ENCODE measurements at places on chromosomes 4 and X.
A peak's percentile ranks its signal among the peaks of the same experiment; 100 is the strongest.

DNA sequence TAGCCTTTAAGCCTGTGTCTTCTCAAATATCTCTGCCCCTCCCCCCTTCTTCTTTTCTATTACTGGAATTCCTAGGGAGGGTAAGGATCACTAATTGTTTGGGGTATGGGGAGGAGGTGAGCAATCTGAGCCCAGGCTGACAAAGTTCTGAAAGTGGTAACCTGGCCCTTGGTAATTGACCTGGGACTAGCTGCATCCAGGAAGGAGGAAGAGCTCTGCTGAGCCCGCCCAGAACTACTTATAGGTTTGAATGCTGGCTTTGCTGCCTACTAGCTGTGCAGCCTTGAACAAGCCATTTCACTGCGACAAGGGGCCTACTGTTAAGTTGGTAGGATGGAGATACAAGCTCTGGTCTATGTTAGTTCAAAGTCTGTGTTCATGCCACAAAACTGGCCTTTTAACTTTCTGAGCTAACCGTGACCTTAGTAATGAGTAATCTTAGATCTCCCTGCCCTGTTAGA lies 37.8 kb downstream of the DGKK start:
- no peak for DNase-seq

DNA sequence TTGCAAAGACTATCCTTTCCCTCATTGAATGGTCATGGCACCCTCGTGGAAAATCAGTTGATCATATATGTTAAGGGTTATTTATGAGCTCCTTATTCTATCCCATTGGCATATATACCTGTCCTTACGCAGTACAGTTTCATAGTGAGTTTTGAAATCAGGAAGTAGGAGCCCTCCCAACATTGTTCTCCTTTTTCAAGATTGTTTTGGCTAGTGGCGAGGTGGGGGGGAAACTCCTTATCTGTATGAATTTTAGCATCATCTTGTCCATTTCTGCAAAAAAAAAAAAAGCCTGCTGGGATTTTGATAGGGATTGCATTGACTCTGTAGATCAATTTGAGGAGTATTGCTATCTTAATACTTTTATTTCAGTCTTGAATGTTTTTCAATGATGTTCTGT lies 2.5 kb upstream of the USP9X start:
- peak; percentile 30 for DNase-seq

DNA sequence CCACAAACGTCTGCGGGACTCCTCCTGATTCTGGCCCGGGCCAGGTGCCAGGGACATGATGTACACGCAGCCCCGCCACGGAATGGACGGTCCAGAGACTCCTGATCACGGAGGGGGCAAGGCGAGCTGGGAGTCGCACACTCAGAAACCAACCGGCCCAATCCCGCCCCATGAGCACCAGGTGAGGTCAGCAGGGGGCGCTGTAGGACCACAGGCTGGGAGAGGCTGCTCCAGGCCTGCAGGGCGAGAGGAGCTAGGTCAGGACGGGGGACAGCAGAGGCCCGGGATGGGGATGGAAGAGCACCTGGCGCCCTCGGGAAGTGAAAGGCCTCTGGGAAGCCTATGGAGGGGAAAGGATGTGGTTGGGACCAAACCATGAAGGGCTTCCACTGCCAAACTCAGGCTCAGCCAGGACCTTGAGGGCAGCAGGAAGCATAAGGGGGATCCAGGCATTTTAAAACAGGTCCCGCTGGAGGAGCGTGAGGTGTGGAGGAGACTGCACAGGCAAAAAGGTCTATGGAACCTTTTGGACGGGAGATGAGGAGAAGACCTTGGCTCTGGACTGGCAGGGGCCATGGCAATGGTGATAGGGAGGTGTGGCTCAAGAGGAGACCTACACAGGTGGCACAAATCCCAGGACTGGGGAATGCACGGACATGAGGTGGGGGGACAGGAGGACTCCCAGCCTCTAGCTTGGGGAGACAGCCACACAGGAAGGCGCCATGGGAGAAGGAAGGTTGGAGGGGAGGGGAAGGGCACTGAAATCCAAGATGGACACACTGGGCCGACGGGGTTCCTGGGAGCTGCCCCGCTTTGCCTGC lies 79.2 kb downstream of the MTMR1 start:
- peak; percentile 80 for DNase-seq

GRCh38 chr4:123346330-123346940 lies 50.2 kb upstream of the SPRY1 start:
- DNase-seq = no peak

DNA sequence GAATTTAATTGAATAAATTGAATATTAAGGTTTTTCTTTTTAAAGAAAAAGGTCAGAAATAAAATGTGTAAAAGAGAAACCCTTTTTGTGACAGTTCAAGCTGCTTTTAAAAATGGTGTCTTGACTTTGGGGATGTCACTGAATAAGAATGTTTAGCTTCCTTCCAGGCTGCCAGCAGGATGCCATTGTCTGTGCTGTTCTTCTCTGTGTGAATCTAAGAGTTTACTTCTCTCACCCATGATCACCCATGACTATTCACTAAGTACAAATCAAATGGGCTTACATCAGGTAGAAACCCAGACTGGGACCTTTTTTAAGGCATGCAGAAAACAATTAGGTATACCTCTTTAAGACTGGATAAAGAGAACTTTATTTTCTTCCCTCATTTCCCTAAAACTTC lies 115.3 kb downstream of the DACH2 start:
- no peak for DNase-seq

DNA sequence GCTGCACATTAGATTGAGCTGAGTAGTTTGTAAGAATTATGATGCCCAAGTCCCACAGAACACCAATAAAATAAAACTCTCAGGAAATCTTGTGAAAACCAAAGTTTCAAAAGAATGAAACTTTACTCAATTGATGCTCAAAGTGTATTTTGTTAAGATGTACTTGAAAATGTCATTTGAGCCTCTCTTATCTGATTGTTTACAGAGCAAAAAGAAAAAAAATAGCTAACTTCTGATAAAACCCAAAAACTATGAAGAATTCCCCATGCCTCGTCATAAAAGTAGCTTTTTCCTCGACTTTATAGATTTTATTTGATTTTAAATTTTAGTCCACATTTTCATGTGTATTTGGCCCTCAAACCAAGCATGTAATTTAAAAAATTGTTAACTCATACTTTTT lies 521.5 kb upstream of the FTHL17 start:
- no peak for DNase-seq

DNA sequence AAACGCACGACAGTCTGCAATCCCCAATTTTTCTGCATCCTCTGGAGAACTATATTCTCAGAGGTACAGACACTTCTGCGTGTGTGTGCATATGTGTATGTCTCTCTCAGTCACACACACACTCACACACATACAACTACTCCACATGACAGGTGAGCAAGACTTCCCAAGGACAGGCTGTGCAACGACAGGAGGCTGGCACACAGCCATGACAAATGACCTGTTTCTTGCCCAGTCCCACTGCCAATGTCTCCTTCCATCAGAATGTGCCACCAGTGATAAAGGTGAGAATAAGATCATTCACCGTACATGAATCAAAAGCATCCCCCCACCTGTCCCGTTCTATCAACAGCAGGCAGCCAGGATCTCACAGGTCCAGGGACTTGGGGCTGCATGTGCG lies 52.4 kb downstream of the PPP2R2C start:
- no peak for DNase-seq

GRCh38 chr4:169311643-169312365 lies 41.0 kb upstream of the SH3RF1 start:
- DNase-seq = peak; percentile 72

DNA sequence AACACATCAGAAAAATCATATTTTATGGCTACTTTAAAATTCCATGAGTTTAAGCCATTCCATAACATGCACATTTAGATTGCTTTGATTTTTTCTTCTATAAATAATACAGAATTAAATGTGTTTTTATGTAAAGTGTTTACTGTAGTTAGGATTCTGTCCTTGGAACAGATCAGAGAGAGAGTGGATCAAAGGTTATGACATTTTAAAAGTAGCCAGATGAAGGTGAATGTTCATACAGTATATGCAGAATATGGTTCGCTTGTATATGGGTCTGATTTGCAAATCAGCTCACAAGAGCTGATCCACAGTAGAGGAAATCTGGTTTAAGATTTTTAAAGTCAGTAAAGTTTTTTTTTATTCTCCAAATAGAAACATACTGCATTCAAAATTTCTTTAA lies 7.2 kb upstream of the PALLD start:
- no peak for DNase-seq

- DNase-seq = no peak
These were observed 362.4 kb downstream of the PPP3CA start for GRCh38 chr4:100984901-100985300.

- no peak for DNase-seq
These were observed 1.0 kb upstream of the HTR2C start for GRCh38 chrX:114582698-114583395.

DNA sequence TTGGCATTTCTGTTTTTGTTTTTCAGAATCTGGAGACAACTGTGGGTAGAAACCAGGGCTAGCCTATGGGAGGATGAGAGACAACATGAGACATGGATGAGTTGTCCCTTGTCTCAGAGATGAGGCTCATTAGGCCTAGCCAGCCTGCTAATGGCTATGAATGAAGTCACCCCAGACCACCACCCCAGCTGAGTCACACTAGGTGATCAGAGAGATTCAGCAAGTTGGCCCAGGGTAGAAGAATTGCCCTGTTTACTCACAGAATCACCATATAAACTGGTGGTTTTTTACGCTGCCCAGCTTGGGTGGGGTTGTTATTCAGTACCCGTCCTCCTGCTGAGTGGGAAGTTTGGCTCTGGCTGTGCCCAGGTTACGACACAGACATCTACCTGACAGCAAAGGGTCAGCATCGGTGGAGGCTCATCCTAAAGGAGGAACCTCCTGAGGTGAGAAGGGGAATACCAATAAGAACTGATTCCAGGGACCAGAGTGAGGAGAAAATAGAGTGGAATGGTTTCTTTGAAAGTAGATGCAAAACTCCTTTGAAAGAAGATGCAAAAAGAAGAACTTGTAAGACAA lies 17.2 kb upstream of the ARSJ start:
- DNase-seq = no peak

- DNase-seq = no peak
These were observed 74.1 kb upstream of the WDR44 start for GRCh38 chrX:118271775-118272174.

DNA sequence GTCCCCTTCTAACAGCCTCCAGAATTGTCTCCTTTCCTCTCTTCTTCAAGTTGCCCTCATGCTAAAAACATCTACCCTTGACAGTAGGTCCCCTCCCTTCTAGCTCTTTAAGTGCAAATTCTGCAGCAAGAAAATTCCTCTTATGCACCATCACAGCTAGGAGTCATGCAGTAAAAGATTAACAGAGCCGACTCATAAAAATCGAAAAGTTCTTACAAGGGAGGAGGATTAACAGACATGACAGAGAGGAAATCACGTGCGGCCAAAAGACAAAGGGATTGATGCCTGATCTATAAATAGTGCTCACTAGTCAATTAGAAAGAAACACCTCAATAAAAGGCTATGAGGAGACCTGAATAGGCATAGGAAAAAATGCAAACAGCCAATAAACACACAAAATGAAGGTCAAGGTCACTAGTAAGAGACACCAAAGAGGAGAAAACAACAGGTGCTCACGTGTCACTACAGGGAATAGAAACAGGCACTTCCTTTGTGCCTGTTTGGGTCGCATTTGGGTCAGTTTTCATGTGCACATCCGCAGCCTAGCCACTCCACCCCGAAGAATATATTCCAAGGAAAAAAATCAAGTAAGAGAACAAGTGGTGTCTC lies 3.4 kb downstream of the RNF212 start:
- no peak for DNase-seq

- no peak for DNase-seq
These were observed 399.8 kb upstream of the MAD2L1 start for GRCh38 chr4:120466429-120466828.

DNA sequence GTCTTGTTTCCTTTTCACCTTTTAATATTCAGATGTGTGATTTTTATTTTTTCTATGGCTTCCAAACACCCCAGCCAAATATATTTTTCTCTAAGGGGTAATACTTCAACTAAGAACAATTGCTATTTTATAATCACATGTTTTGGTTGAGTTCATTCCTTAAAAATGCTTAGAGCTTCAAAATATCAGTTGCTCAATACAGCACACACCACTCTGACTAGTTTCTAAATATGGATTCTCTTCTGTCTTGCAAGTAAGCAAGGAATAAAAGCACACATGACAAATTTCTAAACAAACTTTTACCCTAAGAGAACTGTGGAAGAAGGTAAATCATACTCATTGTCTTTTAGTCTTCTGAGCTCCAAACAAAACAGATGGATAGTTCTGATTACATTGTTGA lies 27.2 kb downstream of the ANTXR2 start:
- peak; percentile 86 for DNase-seq

DNA sequence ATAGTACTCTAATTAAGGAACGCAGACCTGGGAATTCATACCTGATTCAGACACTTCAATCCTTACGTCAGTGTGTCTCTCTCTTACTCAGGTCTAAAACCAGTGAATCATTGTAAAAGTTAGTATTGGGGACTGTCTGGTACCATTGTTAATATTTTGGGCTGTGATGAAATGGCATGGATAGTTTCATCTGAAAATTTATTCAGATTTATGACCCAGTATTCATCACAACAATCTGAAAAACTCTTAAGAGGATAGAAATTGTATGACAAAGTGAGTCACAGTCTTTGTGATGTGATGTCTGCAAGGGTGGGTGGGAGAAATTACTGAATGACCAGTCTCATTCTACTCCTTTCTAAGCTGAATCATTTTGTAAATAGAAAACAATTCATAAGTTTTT lies 10.3 kb downstream of the FGF2 start:
- no peak for DNase-seq

DNA sequence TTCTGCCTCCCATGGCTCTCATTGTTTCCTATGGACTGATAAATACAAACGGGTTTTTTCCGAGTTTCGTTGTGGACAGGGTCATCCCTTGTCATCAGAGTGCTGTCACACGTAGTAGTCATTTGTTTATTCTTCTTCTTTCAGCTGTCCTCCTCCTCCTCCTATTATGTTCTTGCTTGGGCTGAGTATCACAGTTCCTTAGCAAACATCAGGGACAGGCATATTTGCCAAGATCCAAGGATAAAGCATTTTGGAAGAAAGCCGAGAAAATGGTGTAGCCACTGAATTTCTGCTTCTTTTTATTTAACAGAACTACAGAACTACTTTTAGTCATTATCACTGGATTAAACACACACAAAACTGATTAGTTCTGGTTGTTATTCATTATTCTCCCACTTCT lies 167.9 kb downstream of the MAML3 start:
- DNase-seq = no peak

GRCh38 chr4:152090543-152090942 lies 329.7 kb upstream of the GATB start:
- no peak for DNase-seq

DNA sequence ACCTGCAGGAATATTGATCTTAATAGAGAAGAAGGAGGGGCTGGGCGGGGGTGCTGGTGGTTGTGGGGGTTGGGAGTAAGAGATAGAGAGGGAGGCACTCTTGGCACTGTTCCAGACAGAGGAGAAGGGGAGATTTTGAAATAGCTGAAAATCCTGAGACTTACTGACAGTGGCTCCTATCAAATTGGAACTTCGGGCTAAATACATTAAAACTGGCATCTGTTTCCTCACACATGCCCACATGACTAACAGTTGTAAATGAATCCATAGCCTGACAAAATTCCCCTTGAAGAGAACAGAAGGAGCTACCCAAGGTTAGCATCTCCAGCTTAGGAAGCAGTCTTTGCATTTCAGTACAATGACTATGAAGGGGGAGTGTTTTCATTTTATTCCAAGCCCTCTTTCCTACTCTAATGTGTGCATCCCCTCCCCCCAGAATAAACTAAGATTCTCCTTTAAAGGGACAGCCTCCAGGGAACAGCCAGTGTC lies 1.4 kb downstream of the DCX start:
- DNase-seq = no peak

Measured in suppressor macrophage (primary cell).